RWPE1 (cell line): ENCODE measurements at places on chromosomes 4 and X.
A peak's percentile ranks its signal among the peaks of the same experiment; 100 is the strongest.

DNA sequence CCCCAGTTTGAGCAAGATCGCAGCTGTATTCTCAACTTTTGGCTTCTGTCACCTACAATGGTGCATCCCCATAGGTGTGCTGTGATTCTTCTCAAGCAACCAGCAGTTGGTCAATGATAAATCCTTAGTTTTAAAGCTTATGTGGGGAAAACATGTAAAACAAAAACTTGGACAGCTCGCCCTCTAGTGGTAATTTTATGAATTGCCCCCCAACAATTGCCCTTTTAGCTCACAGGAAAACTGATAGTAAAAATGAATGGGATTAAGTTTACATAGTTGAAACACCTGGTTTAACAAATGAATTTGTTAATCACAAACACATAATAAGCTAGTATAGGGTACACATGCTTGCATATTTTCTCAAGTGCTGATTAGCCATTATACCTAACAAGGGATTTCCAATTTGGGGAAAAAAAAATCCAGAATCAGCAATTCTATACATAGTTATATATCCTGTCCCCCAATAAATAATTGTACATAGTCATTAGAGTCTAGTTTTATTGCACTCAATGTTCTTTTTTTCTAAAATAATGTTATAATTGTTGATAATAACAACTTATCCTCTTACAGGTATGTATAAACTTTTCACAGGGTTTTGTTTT, 30.1 kb downstream of the TEX13A start:
- DNase-seq = no peak

DNA sequence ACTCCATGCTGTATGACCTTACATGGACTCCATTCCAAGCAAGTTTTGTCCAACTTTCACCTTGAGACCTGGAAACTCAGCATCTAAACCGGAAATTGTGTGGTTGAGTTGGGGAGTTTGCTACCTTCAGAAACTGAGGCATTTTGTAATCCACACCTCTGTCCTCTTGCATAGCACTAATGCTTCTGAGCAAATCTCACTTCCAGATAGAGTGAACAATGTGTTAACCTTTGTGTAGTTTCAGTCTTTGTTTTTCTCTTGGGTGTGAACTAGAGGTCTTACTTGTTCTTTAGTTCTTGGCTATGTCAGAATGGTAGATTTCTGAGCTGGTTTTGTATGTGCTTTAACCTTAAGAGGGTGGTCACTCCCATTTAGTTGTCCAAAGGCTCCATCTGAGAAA, 48.1 kb upstream of the TCEAL2 start:
- DNase-seq = no peak

DNA sequence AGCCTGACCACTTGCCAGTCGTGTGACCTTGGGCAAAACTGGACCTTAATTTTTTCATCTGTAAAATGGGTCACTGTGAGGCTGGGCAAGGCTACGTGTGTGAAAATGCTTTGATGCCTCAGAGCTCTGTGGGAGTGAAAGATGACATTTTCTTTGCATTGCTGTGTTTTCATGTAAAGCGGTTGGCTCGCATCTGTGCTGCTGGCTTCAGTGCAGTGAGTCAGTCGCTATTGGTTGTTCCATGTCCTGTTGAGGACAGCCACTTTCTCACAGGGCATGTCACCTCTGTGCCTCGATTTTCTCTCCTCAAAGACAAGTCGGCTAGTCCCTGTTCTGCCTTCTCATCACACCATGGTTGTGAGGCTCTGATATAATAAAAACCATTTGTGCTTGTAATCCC, 4.4 kb downstream of the MTMR1 start:
- DNase-seq = no peak

GRCh38 chr4:83851261-83852084, 315.6 kb downstream of the GPAT3 start:
- no peak for DNase-seq

DNA sequence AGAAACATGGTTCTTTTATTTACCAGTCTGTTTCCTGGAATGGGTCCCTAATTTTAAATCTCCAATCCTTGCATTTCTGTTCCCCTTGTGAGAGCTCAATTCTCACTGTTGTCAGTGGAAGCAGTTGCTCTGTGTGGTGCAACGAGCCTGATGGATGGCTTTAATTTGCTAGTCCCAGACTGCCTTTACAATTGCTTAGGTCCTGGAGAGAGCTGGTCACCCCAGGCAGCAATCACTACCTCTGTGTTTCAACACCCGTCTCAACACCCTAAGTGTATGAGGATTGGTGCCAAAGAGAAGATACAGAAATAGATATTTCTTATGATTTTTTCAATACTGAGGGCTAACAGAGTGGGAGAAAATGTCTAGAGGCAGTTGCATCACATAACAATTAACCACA, 873.8 kb downstream of the GLUD2 start:
- no peak for DNase-seq

DNA sequence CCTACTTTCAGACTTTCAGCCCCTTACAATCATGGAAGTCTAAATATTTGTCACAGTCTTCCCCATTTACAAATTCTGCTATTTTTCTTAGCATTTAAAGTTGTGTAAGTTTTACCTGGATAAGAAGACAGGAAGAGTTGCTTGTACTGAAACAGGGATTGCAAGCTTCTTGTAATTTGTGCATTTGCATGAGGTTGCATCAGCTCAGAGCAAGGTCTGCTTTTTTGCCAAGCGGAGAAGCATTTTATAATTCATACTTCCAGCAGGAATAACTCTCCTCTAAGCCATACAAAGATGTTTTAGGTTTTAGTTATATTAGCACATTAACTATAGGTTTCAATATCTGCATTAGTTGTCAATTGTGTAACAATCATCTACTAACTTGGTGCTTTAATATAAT, 922.0 kb upstream of the PABPC4L start:
- no peak for DNase-seq

DNA sequence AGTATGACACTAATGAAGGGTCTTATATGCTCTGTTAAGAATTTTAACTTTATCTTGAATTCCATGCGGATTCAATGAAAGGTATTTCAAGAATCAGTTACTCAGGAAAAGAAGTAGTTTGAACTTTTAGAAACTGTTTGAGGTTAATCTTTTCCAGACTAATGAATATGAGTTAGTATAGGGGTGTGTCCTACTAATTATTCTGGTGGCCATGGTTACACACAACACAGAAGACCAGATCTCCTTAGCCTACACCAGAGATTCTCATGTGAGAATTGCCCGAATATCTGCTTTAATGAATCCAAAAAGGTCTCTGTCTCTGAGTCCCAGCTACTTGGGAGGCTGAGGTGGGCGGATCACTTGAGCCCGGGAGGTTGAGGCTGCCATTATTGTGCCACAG, 100.4 kb downstream of the MMRN1 start:
- no peak for DNase-seq

- DNase-seq = no peak
Observed at GRCh38 chr4:680551-680927, 6.2 kb downstream of the MYL5 start.

GRCh38 chr4:40850496-40850895, 100.7 kb downstream of the NSUN7 start:
- no peak for DNase-seq

GRCh38 chr4:73606465-73606974, 13.7 kb downstream of the RASSF6 start:
- DNase-seq = no peak

DNA sequence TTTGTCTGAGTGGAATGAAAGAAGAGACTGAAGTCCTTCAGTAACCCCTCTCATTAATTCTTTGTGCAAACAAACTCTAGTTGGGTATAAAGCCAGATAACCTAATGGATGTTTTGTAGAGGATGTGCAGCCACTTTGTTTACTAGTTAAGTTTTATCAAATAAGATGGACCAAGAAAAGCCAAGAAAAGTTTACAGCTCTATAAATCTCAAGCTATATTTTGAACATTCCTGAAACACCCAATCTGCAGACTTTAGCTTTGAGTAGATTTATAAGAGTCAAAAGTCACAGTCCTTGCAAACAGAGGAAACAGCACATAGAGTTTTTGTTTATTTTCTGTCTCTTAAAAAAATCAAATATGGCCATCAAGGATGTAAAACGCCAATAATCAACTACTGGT, 452.9 kb downstream of the SPRY1 start:
- no peak for DNase-seq

DNA sequence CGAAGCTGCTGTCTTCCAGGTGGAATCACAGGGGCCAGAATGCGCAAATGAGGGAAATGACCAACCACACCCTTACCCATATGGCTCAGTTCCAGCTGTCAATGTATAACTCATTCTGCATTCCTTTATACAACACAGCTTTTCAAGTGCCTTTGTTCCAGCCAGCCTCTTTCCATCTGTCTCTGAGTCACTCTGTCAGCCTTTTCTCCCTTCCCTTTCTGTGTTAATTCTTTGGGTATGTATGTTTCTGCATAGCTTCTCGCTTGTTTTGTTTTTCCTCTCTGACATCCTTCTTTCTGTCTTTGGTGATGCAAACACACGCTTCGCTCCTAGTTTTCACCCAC, 54.5 kb downstream of the RS1 start:
- DNase-seq = peak; percentile 63

DNA sequence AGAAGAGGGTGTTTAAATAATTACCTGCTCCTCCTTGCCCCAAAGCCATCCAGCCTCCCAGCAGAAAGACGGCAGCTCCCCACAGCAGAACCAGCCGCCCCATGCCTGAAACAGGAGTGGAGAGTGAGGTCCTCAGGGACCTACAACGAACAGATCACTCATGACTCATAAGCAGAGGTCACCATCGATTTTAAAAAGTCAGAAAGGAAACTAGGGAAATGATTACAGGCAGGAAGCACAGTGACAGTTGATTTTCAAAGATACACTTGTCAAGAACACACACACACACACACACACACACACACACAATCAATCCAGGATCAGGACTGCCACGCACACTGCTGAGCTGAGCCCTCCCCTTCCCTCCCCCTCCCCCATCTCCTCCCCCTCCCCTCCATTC, at the start of gene CRLF2:
Gene CRLF2 (minus strand): TSS at position 118 of the 400 bp plus-strand sequence. CDS start 15 bp downstream, at position 103.
- no peak for DNase-seq

DNA sequence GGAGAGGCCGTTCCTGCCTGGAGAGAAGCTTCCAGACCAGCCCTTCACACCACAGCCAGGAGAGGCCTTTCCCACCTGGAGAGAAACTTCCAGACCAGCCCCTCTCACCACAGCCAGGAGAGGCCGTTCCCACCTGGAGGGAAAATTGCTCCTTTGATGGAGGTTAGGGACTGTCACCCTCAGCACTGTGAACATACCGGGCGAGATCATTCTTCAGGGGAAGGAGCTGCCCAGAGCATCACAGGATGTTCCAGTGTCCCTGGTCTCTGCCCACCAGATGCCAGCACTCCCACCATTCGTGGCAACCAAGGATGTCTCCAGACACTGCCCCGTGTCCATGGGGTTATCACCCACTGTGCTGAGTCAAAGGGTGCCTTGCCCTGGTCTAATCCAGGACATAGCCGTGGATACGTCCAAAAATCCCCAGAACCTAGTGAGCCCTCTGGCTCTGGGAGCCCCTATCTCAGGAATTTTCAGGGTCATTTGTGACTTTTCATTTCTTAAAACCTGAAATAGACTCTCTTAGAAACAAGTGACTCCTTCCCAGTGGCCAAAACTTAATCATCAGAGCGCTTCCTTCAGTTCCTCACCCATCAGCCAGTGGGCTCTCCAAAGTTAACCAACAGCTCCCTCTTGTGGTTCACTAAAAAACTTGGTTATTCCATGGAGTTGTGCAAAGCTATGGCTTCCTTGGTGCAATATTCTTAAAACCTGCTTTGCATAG, 80.2 kb downstream of the CRMP1 start:
- DNase-seq = peak; percentile 26

DNA sequence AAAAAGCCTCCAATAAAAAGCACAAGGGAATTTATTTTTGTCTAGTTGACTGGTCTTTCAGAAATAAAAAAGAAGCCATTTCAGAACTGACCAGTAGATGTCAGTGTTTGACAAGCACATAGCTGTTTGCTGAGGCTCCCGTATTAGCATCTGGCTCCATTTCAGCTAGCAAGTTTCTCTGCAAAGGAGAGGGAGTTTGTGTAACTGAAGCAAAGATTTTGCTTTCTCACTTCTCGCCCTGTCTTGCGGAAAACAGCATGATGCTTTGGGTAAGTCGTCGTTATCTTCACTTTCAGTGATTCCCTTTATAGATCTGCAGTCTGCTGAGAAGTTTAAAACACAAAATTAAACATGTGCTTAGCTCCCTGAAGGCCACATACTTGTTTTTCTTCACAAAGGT, 85.5 kb downstream of the CT47B1 start:
- DNase-seq = peak; percentile 33
